ENCODE measurements at places on chromosomes 11 and 22.

- peak; percentile 21 for DNase-seq
Observed at GRCh38 chr11:61756452-61757212, 4.2 kb downstream of the MYRF start.

DNA sequence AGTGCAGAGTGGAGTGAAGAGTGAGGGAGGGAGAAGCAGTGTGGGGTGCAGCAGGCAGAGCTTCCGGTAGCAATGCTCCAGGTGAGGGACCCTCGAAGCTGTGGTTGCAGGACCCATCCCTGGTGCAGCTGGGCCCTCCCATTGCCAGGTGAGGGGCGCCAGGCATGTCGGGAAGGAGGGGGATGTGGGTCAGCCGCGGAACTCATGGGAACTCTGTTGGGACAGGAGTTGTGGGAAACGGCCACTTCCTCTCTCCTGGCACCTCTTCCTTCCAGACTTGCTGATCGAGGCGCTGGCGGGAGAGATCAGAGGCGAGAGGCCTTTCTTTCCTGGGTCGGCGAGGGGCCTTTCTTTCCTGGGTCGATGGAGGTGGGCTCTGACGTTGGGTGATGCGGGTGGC, 48.5 kb downstream of the TPCN2 start:
- DNase-seq: no peak

GRCh38 chr11:68584097-68584496, 100.2 kb upstream of the GAL start:
- DNase-seq: peak; percentile 16

GRCh38 chr11:75303544-75304224, 47.8 kb downstream of the ARRB1 start:
- no peak for DNase-seq

DNA sequence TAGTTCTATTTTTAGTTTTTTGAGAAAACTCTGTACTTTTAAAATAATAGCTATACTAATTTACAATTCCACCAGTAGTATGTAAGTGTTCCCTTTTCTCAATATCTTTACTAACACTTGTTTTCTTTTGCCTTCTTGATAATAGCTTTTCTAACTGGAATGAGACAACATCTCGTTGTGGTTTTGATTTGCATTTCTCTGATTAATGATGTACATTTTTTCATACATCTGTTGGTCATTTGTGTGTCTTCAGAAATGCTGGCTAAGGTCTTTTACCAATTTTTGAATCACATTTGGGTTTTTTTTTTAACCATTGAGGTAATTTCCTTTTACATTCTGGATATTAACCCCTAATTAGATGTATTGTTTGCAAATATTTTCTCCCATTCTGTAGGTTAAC, 258.9 kb downstream of the DYNC2H1 start:
- DNase-seq: no peak

GRCh38 chr11:131391176-131391575, 20.8 kb downstream of the NTM start:
- DNase-seq: no peak

DNA sequence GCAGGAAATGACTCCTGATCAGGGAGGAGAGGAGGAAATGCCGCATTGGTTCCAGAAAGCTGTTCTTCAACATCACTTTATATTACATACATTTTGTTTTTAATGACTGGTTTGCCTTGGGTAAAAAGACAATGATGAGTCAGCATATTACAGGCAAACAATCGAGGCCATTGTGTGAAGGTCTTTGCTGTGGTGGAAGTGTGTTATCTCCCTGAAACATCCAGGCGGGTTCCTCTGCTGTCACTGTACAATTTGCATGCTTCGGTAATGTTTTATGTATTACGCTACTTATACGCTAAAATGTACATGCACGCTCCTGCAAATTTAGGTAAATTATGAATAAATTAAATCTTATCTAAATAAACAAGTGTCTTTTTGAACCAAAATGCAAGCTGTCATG, 161.1 kb downstream of the KIRREL3 start:
- DNase-seq: no peak

GRCh38 chr22:50705219-50705691, 32.6 kb downstream of the SHANK3 start:
- DNase-seq: no peak

DNA sequence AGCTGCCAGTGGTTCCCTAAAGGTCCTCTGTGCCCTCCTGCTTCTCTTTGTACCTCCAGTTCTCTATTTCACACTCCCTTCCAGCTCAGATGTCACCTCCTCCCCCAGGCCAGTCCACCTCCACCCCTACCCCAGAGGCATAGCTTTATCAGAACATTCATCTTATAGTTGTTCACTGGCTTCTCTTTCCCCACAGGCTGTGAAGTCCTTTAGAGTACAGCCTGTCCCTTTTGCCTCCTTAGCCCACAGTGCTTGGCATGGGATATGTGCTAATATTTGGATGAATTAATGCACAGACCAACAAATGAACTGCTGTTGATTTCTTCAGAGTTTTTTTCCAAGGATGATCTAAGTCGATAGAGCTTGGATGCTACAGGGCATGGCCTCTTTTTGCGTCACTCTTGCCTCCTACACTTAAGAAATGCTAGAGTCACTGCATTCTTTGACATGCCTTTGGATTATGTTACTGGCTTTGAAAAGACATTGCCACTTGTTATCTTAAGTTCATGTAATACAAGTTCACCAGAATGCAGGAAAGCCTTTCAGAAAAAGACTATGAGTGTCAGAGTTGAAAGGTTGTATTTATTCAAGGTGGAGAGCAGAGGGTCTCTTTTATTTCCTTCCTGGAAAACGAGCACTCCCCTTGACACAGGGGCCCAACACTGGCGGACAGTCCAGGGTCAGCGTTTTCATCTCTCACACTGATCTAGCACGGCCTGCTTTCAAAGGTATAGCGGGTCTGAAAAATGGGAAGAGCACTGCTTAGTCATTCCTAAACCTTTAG, 75.7 kb downstream of the PISD start:
- DNase-seq: no peak

DNA sequence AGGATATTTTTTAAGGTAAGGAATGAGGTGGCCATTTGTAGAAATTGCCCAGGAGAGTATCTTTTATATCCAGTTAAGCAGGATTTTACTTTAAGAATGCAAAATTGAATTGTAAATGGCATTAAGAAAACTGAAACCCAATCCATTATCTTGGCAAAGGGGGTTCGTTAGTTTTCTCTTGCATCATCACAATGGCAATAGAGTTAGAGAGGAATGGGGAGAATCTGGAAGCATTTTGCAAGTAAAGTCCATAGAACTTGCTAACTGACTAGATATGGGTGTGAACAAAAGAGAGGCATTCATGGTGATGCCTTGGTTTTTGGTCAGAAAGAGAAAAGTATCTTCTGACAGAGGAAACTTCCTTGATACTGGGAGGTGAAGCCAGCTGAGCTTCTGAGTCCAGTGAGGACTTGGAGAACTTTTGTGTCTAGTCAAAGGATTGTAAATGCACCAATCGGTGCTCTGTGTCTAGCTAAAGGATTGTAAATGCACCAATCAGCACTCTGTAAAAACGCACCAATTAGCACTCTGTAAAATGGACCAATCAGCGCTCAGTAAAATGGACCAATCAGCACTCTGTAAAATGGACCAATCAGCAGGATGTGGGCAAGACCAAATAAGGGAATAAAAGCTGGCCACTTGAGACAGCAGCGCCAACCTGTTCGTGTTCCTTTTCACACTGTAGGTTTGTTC, 3.6 kb upstream of the CCDC117 start:
- no peak for DNase-seq
